ENCODE measurements at places on chromosomes 16 and 17. TPM values are rescaled to one million over a fixed set of nuclear protein-coding genes. Genes with fewer than 3 reads are reported as not detected.

- DNase-seq: no peak
Observed at GRCh38 chr16:50407351-50407750, 38.6 kb upstream of the BRD7 start.

GRCh38 chr17:32276171-32276601 is 10.6 kb downstream of the RHBDL3 start:
- no peak for DNase-seq

The CLEC18A gene
- total RNA-seq: 0.71 TPM

The UMOD gene
- total RNA-seq: not detected

The PIRT gene
- total RNA-seq: not detected

Measured in gastrocnemius medialis (tissue), 4 donors.